Activated CD8-positive, alpha-beta memory T cell treated with anti-CD3 and anti-CD28 coated beads for 36 hours (primary cell): ENCODE measurements at places on chromosomes 11 and 22. TPM values are rescaled to one million over a fixed set of nuclear protein-coding genes. Genes with fewer than 3 reads are reported as not detected.

Gene C2CD3
- 35.3 TPM for total RNA-seq

Gene CHST1
- 0.80 TPM for total RNA-seq

Gene NEU3
- total RNA-seq = 15.6 TPM

Gene PGM2L1
- total RNA-seq = 10.4 TPM

Gene FXYD6
- total RNA-seq = not detected

Gene DNAJC4
- 19.0 TPM for total RNA-seq

Gene HDAC10
- total RNA-seq = 42.1 TPM

Gene RPLP2
- total RNA-seq = 2,602 TPM

Gene MEI1
- 24.0 TPM for total RNA-seq

Gene ANGPTL5
- not detected for total RNA-seq

Gene CTSW
- total RNA-seq = 51.7 TPM

Gene MYOD1
- total RNA-seq = not detected

Gene SEPTIN5
- 0.38 TPM for total RNA-seq

Gene DGKZ
- total RNA-seq = 76.0 TPM

Gene MLC1
- 0.32 TPM for total RNA-seq

Gene GDPD4
- not detected for total RNA-seq

Gene RFPL3
- not detected for total RNA-seq

Gene OR5A1
- total RNA-seq = not detected

Gene SERPIND1
- total RNA-seq = not detected

Gene KCNJ11
- total RNA-seq = 0.63 TPM

Gene PDGFB
- 1.2 TPM for total RNA-seq

Gene MRGPRE
- not detected for total RNA-seq

Gene PAMR1
- not detected for total RNA-seq

Gene SMC1B
- total RNA-seq = 0.55 TPM
